ENCODE measurements at places on chromosomes 1 and 21.

GRCh38 chr1:29325675-29326074 is 89.4 kb downstream of the PTPRU start:
- DNase-seq = no peak

DNA sequence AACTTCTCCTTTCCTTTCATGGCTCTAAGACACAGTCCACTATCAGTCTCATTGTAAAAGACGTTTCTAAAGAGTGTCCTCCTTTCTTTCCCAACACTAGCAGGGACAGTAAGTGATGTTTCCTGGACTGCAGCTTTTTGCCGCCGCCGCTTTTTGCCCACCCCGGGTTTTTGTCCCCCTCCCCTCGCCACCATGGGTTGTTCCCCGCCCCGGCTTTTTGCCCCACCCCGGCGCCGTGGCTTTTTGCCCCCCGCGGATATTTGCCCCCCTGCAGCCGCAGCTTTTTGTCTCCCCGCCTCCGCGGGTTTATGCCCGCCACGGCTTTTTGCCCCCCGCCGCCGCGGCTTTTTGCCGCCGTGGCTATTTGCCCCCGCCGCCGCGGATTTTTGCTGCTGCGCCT is 95.2 kb downstream of the TPTE start:
- no peak for DNase-seq

DNA sequence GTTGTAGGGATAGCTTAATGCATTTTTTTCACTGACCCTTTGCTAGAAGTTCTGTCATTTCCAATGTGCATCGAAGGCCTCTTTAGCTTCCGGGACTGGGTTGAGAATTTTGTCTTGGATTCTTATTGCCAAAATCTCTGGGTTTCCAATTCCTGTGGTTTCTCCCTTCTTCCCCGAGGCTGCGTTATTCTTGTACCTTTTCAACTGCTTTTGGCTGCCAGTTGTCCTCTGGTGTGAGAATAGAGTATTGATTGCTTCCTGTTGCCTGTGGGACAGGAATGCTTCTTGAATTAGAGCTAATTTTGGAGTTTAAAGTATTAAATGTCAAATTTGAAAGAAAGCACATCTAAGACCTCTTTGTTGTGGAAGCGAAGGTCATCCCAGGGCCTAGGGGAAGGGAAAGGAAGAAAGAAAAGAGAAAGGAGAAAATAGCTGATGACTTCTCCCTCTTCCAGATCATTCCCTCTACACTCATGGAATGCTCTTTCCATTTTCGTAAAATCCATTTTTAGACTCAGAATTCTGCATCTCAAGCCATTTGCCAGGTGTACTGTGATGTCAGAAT is 21.1 kb downstream of the HUNK start:
- no peak for DNase-seq

GRCh38 chr1:92458146-92458545 is 28.6 kb downstream of the GFI1 start:
- no peak for DNase-seq

GRCh38 chr1:46611691-46612221 is 4.9 kb downstream of the MOB3C start:
- DNase-seq = no peak

DNA sequence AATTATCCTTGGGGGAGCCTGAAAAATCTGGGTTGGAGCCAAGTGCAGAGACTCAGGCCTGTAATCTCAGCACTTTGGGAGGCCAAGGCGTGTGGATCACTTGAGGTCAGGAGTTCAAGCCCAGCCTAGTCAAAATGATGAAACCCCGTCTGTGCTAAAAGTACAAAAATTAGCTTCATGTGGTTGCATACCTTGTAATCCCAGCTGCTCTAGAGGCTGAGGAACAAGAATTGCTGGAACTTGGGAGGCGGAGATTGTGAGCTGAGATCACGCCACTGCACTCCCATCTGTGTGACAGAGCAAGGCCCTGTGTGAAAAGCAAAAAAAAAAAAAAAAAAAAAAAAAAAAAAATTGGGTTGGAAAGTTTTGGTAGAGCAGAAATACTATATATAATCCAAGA is 1563.6 kb upstream of the PRMT6 start:
- no peak for DNase-seq

- DNase-seq = no peak
These were observed 24.1 kb upstream of the RNF19B start for GRCh38 chr1:32988665-32989064.

GRCh38 chr21:46428987-46429710 is 29.5 kb upstream of the DIP2A start:
- no peak for DNase-seq

Measured in B cell (primary cell).